ENCODE measurements at places on chromosomes 12 and 14. TPM values are rescaled to one million over a fixed set of nuclear protein-coding genes. Genes with fewer than 3 reads are reported as not detected.

The PDE3A gene
- total RNA-seq, result 9.4 TPM

The AMN1 gene
- total RNA-seq, result 10.9 TPM

The SAMD15 gene
- total RNA-seq, result 0.32 TPM

The AKAP5 gene
- 1.2 TPM for total RNA-seq

The MYO1A gene
- total RNA-seq, result 2.2 TPM

The TAS2R9 gene
- not detected for total RNA-seq

The GLRX5 gene
- 33.6 TPM for total RNA-seq

The IFNG-AS1 gene
- 0.16 TPM for total RNA-seq

The FOXG1 gene
- total RNA-seq, result not detected

The SLC5A8 gene
- not detected for total RNA-seq

The FOXM1 gene
- total RNA-seq, result 0.44 TPM

The CBLN3 gene
- 2.3 TPM for total RNA-seq

The ETFBKMT gene
- 4.9 TPM for total RNA-seq

The NRXN3 gene
- 2.9 TPM for total RNA-seq

The APOLD1 gene
- total RNA-seq, result 26.7 TPM

The CACNA1C gene
- total RNA-seq, result 9.5 TPM

The SLC38A2 gene
- 424 TPM for total RNA-seq

The BCL11B gene
- total RNA-seq, result 3.9 TPM
